ENCODE measurements at places on chromosomes 11 and 22. TPM values are rescaled to one million over a fixed set of nuclear protein-coding genes. Genes with fewer than 3 reads are reported as not detected.

GAL gene
- 0.75 TPM for polyA plus RNA-seq

KCNK4 gene
- polyA plus RNA-seq = not detected

PATE2 gene
- polyA plus RNA-seq = not detected

FLRT1 gene
- polyA plus RNA-seq = 0.02 TPM

OR51G2 gene
- polyA plus RNA-seq = not detected

ACRV1 gene
- polyA plus RNA-seq = not detected

SERPIND1 gene
- not detected for polyA plus RNA-seq

SERPING1 gene
- polyA plus RNA-seq = 15.3 TPM

KRTAP5-8 gene
- not detected for polyA plus RNA-seq

CTSF gene
- 3.8 TPM for polyA plus RNA-seq

ART1 gene
- polyA plus RNA-seq = not detected

TUB gene
- 0.87 TPM for polyA plus RNA-seq

LGALS12 gene
- not detected for polyA plus RNA-seq

Measured in mammary epithelial cell (primary cell).